ENCODE measurements at places on chromosomes 6 and 20.

GRCh38 chr6:15365273-15365687 is 119.4 kb downstream of the JARID2 start:
- DNase-seq, result peak; percentile 78

GRCh38 chr20:39021748-39022147 is 59.6 kb downstream of the DHX35 start:
- no peak for DNase-seq

GRCh38 chr6:156866220-156867015 is 89.2 kb downstream of the ARID1B start:
- no peak for DNase-seq

- no peak for DNase-seq
These were observed 34.6 kb upstream of the EPHA7 start for GRCh38 chr6:93453956-93454355.

DNA sequence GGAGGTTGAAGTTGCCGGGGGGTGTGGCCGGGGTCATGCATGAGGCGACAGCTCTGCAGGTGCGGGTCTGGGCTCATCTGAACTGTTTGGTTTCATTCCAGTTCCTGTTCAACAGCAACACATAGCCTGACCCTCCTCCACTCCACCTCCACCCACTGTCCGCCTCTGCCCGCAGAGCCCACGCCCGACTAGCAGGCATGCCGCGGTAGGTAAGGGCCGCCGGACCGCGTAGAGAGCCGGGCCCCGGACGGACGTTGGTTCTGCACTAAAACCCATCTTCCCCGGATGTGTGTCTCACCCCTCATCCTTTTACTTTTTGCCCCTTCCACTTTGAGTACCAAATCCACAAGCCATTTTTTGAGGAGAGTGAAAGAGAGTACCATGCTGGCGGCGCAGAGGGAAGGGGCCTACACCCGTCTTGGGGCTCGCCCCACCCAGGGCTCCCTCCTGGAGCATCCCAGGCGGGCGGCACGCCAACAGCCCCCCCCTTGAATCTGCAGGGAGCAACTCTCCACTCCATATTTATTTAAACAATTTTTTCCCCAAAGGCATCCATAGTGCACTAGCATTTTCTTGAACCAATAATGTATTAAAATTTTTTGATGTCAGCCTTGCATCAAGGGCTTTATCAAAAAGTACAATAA is 72.5 kb downstream of the PTPN1 start:
- no peak for DNase-seq

DNA sequence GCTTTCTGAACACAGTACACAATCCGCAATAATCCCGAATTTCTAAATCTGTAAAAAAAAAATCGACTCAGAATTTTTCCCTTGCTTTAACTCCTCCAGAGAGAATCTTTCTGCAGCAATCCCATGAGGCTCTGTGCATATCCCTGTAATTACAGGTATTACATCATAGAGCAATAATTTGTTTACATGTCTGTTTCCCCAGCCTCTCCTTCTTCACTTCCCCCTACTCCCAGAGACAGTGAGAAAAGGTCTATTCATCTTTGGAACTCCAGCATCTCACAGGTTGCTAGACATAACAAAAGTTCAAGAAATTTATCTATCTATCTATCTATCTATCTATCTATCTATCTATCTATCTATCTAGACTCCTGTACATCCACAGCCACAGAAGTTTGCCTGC is 26.0 kb downstream of the KLHL31 start:
- DNase-seq, result no peak

- no peak for DNase-seq
These were observed 1.1 kb upstream of the AFDN start for GRCh38 chr6:167825332-167826229.

DNA sequence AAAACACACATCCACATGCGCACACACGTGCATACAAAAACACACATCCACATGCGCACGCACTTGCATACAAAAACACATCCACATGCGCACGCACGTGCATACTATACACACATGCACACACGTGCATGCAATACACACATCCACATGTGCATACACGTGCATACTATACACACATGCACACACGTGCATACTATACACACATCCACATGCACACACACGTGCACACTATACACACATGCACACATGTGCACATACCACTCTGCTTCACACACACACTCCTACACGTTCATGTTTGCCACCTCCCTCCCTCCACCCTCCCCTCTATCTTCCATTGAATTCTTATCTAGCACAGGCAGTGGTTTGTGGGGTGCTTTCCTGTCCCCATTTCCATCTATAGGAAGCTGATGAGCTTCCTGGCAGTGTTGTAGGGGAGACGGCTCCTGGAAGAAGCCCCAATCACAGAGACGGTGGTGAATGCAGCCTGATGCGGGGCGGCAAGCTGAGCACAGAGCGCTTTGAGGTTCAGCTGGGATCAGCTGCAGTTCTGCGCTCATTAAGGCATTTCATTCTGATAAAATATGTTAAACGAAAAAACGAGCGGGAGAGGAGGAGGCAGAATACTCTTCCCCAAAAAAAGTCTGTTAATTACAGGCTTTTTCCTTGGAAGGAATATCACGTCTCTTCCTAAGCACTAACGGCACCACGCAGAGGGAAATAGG is 287.7 kb downstream of the TAF4 start:
- no peak for DNase-seq

- DNase-seq, result no peak
These were observed 111.7 kb upstream of the CD93 start for GRCh38 chr20:23197836-23198235.

DNA sequence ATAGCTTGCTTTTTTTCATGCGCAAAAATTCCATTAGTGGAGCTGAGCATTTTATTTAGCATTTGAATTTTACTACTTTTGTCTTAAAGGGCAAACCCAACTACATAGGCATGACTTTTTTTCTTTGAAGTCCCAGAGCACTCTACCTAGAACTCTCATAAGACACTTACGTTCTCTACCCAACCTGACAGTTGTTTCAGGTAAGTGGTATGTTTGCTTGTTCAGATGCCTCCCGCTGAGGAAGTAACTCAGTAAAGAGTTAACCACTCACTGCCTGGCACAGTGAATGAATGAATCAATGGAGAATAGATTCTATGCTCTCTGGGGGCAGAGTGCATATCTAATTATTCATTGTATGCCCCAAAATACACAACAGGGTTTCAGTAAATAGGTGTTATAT is 212.3 kb upstream of the PRDM1 start:
- no peak for DNase-seq

GRCh38 chr20:45967551-45968080 is 4.4 kb downstream of the ZNF335 start:
- DNase-seq, result no peak

DNA sequence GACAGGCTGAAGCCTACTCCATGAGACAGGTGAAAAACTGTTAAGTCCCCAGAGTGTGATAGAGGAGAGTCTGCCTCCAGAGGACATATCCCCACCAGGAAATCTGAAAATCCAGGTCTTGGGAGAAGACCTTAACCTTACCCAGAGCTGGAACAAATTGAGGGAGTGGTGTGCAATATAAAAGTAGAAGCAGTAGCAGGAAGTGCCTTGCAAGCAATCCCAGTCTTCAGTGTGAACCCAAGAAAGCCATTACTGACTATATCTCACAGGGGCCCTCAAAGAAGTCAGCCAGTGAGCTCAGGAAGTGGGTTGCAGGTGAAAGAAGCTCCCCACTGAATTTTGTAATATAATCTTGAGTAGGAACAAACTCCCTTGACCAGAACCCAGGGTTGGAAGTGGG is 41.9 kb upstream of the PKIB start:
- no peak for DNase-seq

DNA sequence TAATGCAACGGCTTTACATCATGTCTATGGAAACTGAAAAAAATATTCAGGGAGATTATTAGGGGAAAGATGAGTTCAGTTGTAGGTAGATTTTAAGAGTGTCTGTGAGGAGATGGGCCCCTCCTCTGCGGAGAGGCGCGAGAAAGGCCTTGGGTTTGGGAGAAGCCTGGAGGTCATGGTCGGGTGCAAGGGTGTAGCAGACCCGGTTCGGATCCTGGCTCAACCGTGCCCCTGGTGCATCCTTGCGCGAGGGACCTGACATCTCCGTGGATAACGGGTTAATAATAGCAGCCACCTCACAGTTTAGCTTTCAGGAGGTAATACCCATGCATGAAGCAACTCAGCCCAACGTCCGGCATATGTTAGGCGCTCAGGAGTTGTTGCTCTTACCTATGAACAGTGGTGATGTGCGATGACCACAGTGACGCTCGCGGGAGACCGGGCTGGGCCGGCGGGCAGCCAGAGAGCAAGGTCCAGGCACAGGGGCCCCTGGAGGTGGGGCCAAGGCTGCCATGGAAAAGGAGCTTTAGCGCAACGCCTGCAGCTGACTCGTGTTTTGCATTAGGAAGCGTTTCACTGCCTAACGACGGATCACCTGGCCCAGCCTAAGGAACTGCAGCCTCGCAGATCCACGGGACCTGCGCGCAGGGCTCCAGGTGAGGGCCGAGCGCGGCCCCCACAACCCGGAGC is 146.4 kb upstream of the ARID1B start:
- DNase-seq, result no peak

DNA sequence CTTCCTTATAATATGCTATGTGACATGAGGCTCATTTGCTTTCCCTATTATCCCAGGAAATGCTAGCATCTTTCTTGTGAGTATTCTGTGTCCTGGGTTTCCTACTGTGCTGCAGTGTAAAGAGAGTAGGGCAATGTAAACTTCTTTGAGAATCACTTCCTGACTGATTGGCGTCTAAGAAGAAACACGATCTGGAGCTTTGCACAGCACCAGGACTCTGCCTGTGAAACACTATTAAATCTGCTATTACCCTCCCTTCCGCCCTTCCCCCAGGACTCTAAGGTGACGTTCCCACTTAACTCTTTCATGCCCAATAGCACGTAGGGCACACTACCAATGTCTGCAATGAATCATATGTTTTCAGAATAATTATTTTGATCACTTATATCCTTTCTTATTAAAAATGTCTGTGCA is 607.3 kb upstream of the CITED2 start:
- no peak for DNase-seq

- no peak for DNase-seq
These were observed 51.6 kb downstream of the GOPC start for GRCh38 chr6:117550618-117551242.

DNA sequence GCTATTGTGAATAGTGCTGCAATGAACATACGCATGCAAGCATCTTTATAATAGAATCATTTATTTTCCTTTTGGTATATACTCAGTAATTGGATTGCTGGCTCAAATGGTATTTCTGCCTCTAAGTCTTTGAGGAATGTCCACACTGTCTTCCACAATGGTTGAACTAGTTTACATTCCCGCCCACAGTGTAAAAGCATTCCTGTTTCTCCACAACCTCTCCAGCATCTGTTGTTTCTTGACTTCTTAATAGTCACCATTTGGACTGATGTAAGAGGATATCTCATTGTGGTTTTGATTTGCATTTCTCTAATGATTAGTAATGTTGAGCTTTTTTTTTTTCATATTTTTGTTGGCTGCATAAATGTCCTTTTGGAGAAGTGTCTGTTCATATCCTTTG is 208.7 kb downstream of the PHF3 start:
- DNase-seq, result no peak

- DNase-seq, result no peak
These were observed 24.5 kb downstream of the GZF1 start for GRCh38 chr20:23386304-23387117.

- DNase-seq, result no peak
These were observed 26.2 kb downstream of the RNF144B start for GRCh38 chr6:18413381-18413780.

DNA sequence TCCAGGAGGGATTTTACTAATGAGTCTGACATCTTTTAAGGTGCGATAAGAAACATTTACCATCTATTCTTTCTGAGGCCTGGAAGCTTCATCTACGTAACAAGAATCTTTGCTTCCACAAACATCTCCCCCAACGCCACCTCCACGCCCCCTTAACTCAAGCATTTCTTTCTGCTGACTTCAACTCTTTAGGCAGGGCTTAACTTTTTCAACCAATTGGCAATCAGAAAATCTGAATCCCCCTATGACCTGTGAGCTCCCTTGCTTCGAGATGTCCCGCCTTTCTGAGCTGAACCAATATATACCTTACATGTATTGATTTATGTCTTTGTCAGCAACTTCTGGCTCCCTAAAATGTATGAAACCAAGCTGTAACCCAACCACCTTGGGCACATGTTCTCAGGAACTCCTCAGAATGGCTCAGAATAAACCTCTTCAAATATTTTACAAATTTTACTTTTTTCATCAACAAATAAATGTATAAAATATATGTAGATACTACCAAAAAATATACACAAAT is 11.5 kb downstream of the OR2H2 start:
- DNase-seq, result no peak

DNA sequence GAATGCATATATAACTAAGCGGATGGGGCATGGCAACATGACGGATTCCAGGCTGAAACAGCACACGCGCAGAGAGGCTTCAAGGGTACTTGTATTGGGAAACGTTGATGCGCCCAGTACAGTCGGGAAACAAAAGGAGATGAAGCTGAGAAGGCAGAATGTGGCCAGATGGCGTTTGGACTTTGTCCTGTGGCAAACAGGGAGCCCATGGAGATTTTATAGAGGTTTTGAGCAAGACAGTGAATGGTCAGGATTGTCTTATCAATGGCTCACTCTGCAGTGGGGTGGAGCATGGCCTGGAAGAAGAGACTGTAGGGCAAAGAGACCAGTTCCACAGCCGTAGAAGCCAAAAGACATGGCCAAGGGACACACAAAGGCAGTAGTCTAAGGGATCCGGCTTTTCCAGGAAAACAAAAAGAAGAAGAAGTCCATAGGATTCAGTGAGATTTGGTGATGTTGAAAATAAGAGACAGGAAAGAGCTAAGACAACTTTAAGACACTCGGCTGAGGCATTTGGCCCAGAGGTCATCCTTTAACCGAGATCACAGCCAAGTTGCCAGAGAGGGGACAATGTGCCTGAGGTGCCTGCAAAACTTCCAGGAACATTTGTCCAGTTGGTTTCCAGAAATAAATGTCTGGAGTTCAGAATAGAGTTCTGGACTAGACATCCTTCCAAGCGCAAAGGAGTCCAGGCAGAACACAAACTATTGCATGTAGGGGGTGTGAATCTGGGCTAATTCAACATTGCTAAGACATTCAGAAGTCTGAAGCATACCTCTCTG is 123.0 kb upstream of the RREB1 start:
- no peak for DNase-seq

DNA sequence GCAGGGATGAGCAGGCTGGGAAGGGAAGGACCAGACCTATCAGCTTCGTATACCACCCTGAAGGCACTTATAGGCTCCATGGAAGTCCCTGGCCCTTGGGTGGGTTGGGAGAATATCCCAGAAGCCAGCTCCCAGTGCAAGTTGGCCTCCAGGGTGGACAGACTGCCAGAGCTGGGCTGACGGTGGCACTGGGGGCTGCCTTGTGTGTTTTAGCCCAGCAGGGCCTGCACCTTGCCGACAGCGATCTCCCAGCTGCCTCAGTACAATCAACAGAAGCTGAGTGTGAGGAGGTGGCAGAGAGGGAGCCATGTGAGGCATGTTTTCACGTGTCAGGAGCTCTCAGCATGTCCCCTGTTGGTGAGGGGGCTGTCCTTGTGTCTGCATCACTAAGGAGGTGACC is 159.5 kb downstream of the VEGFA start:
- DNase-seq, result no peak

GRCh38 chr6:33313709-33314514 is at the start of gene TAPBP:
TSS of gene TAPBP (minus strand) at chr6:33314078. CDS start at chr6:33314041, 37 bp downstream.
- peak; percentile 49 for DNase-seq

GRCh38 chr6:120058410-120058809 is 708.8 kb upstream of the MAN1A1 start:
- DNase-seq, result no peak

GRCh38 chr6:169961772-169962561 is 210.5 kb downstream of the ERMARD start:
- DNase-seq, result no peak
